ENCODE measurements at places on chromosomes 4 and X. TPM values are rescaled to one million over a fixed set of nuclear protein-coding genes. Genes with fewer than 3 reads are reported as not detected.

The ERAS gene
- 0.36 TPM for total RNA-seq

The AVPR2 gene
- not detected for total RNA-seq

The BANK1 gene
- 1.7 TPM for total RNA-seq

The TEC gene
- 2.4 TPM for total RNA-seq

The RBMXL3 gene
- total RNA-seq, result not detected

The CDS1 gene
- under 0.01 TPM for total RNA-seq

The SPATA18 gene
- 25.2 TPM for total RNA-seq

The CXorf66 gene
- total RNA-seq, result not detected

The BLOC1S4 gene
- 14.9 TPM for total RNA-seq

All from hair follicle dermal papilla cell (primary cell).